Left kidney (tissue), 8 donors: ENCODE measurements at places on chromosomes 13 and 19.

GRCh38 chr19:33887891-33888290, 91.2 kb downstream of the KCTD15 start:
- no peak for DNase-seq

DNA sequence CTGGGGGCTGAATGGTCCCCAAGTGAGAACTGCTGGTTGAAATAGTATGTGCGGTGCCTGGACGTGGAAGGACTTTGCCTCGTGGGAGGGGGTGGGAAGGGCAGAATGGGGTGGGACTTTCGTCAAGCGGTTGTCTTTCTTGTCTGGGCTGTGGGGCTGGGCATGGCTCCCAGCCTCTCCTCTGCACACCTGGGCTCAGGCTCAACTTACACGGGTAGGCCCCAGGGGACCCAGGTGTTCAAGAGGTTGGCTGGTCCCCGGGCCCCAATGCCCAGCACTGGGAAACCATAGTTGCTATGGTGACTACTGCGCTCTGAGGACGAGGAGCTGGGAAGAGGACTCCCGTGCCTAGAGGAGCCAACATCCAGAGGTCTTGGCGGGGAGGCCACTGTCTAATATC, 7.3 kb downstream of the NWD1 start:
- no peak for DNase-seq

DNA sequence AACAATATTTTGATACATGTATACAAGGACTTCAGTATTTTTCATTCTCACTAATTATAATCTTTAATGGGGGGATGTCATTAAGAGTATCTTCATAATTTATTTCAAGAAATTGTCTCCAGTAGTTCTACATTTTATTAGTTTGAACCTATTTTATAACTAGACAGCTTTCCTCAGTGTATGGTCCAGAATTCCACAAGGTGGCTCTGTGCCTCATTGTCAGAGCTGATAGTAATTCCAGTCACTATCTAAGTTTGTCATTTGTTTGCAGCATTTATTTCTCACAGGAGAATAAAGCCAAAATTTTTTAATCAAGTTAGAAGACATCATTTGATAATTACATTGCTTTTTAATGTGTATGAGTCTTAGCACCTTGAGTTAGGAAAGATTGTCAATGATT, 1633.0 kb upstream of the PCDH20 start:
- DNase-seq: no peak

DNA sequence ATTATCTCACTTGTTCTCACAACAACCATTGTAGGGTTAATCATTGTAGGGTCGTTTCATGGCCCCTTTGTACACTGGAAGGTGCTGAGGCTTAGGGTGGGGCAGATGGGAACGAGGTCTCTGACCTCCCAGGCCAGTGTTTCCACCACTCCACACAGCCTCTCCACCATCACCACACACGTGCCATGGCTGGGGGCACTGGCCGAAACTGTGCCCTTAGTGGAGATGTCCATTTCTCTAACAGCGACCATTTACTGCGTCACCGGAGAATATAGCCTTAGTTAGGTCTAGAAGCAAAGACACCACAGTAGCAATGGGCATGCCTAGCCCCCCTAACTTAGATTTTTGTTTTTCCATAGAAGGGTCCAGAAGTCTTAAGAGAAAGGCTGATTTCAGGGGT, 36.5 kb downstream of the COL4A1 start:
- no peak for DNase-seq

DNA sequence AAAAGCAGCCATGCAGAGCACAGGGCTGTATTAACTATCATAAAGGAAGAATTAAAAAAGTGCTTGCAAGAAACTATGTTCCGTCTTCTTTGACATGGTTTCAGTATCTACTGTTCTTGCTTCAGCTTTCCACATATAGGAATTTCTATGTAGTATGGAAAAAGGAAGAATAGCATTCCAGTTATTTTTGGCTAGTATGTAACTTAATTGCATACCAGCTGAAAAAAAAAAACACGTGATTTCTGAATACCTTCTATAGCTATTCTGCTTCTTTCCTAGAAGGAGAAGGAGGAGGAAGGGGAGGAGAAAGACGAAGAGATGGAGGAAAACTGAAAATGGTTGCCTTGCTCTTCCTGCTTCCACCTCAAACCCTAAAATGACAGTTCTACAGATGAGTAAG, 619.0 kb downstream of the KCTD12 start:
- no peak for DNase-seq

DNA sequence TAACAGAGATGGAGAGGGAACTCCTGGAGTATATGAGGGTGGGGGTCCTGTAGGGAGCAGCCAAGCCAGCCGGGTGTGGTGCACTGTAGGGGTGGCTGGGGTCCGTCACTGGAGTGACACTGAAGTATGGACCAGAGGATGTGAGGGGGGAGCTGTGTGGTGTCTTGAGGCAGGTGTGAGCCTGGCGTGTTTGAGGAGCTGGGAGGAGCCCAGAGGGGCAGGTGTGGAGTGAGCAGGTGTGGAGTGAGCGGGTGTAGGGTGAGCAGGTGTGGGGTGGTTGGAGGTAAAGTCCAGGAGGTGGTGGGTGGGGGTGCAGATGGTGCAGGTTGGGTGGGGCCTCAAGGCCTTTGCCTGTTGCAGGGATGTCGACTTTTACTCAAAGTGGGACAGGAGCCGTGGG, 5.9 kb downstream of the B3GNT8 start:
- DNase-seq: no peak

DNA sequence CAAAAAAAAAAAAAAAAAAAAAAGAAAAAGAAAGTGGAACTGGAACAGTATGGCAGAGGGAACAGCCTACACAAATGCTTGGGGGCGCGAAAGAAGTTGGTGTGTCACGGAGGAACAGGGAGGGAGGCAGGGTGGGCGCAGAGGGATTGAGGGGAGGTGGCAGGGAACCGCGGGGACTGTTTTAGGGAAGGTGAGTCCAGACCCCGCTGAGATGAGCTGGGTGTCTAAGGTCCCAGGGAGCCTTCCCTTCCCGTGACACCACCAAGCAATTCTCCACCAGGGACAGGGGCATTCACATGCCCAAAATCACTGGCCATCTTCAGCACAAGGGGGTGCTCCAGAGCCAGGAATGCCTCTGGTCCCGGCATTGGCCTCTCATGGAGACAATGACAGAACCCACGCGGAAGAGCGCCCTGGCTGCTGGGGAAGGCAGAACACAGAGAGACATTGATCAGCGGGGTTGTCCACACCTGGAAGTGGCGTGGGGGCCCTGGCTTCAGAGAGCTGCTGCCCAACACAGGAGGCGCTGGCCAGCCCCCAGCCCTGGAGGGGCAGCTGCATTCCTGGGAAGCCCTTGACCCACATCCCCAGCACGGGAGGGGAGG, 6.9 kb downstream of the PEAK3 start:
- DNase-seq: no peak

GRCh38 chr13:48783181-48783630, 129.5 kb downstream of the CYSLTR2 start:
- no peak for DNase-seq

- DNase-seq: no peak
Measured at GRCh38 chr13:92952161-92952560, 274.4 kb upstream of the GPC6 start.

- DNase-seq: no peak
Measured at GRCh38 chr19:16018801-16019551, 57.3 kb upstream of the TPM4 start.

DNA sequence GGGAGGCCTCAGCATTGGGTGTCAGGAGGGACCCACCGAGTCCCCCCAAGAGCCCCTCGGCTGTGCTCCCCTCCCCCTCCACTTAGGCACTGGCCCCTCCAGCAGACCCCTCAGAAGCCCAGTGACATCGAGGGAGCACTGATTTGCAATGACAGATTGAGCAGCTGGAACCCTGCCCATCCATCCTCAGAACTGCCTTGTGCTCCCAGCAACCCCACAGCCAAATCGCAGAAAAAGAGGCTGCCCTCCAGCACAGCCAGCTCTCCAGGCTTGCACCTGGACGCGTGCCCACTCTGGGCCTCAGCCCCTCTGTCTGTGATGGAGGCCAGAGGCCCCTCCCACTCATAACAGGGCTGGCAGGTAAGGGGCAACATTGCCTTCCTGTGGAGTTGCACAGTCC, 123.2 kb upstream of the VSTM2B start:
- no peak for DNase-seq

DNA sequence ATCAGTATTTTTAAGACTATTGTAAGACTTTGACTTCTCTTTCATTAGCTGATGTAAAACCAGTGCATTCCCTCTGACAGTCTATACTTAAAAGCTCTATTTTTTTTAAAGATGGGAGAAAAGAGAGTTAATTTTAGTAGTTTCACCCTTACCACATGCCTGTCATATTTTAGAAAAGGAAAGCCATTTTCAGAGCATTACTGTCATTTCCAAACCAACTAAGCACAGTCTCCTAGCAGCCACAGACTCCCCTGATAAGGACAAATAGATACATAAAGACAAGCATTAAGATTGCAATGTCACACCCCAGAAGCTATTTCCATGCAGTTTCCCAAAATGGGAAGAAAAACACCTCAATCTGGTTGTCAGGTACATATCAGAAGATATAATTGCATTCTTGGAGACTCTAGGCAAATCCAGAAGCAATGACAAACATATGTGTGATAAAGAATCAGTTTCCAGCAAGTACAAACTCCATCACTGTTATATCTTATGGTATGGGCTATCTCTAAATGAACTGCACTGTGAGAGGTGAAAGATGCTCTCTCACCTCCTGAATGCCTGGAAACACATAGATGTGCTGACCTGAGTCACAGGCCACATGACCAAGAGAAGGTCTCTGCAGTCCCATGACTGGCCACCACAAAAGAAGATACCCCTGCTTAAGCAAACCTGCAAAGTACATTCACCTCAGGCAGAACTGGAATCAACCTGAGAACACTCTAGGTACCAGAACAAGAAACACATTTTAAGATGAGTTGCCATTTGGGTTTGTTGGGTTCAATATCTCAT, 303.3 kb downstream of the POU4F1 start:
- no peak for DNase-seq

DNA sequence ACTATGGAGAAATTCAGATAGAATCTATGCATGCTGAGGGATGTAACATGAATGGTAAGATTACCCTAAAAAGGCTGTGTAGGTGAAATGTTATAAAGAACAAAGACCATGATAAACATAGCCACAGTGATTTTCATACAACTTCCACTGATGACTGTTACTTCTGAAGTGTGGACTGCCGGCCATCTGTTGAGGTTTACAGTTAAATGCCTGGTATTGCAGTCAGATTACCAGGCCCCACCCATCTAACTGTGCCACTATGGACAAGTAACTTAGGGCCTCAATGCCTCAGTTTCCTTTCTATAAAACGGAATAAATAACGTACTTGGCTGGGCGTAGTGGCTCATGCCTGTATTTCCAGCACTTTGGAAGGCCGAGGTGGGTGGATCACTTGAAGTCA, 395.6 kb downstream of the KLF12 start:
- no peak for DNase-seq

DNA sequence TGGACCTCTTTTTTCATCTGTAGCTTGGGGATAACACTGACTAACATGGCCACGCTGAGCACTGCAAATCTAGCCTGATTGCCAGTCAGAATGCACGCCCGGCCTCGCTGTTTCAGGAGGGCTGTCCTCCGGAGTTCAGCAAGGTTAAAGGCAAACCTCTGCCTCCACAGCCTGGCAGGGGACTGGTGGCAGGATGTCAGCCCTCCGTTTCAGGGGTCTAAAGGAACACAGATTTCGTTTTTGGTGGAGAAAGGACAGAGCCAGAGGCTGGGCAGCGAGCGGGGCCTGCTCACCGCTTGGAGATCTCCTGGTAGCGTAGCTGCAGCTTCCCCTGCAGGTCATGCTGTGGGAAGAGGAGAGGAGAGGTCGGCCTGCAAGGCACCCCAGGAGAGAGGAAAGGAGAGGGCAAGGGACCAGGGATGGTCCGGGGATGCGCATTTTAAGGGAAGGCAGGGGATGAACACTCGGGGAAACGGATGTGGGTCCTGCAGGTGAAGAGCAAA, 560 bp downstream of the NDUFA7 start:
- no peak for DNase-seq

- no peak for DNase-seq
Measured at GRCh38 chr19:5953680-5954213, 24.2 kb downstream of the RANBP3 start.

- peak; percentile 78 for DNase-seq
Measured at GRCh38 chr19:56837492-56838023, 3.0 kb downstream of the PEG3 start.

DNA sequence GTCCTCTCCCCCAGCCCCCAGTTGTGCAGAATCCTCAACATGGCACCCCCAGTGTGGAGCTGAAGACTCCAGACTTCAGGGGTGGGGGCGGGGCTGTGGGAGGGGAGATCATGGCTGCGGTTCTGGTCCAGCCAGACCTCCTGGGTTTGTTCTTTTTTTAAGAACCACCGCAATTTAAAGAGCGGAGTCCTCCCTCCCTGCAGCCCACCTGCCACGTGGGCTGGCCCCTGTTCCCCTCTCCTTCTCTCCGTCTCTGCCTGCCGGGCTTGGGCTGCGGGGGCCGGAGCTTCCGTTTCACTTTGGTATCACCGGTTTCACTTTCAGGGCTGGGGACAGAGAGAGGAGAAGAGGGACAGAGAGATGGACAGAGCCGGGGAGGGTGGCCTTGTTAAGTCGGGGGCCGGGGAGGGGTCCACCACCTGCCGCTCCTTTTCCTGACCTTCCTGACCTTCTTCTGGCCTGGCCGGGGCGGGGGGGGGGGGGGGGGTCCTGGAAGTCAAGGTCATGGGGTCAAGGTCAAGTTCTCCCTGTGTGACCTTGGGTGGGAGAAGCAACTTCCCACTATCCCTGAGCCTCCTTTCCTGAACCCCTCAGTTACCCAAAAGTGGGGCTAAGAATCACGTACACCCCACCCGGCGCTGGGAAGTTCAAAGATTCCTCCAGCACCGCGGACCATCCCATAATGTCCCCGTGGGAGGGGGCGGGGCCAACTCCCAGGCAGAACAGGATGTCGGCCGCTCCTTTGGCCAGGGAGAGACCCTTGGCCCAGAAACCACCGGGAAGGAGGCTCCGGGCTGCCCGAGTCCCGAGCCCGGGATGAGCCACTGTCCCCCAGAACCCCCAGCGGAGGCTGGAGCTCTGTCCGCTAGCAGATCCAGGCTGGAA, 11.3 kb upstream of the ZBTB7A start:
- DNase-seq: peak; percentile 75

- no peak for DNase-seq
Measured at GRCh38 chr13:52421216-52421615, 15.2 kb upstream of the THSD1 start.

DNA sequence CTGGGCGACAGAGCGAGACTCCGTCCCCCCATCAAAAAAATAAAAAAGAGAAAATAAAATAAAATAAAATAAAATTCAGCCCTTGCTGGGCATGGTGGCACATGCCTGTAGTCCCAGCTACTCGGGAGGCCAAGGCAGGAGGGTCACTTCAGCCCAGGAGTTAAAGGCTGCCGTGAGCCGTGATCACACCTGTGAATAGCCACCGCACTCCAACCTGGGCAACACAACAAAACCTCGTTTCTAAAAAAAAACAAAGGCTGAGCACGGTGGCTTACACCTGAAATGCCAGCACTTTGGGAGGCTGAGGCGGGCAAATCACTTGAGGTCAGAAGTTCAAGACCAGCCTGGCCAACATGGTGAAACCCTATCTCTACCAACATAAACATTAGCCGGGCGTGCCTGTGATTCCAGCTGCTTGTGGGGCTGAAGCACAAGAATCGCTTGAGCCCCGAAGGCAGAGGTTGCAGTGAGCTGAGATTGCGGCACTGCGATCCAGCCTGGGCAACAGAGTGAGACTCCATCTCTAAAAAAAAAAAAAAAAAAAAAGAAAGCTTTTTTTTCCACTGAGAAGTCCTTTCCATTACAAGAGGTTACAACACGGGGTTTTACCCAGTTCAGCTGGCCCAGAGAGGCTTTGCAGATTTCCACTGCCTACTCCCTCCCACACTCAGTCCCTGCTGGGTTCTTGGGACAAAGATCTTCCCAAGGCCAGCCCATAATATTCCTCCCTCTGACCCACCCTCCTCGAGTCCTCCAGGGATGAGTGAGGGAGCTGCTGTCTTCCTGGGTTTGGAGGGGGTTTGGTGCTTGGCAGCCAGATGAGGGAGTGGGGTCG, 6.4 kb downstream of the ANGPTL4 start:
- no peak for DNase-seq
